ENCODE measurements at places on chromosomes 12 and 14. TPM values are rescaled to one million over a fixed set of nuclear protein-coding genes. Genes with fewer than 3 reads are reported as not detected.

DNA sequence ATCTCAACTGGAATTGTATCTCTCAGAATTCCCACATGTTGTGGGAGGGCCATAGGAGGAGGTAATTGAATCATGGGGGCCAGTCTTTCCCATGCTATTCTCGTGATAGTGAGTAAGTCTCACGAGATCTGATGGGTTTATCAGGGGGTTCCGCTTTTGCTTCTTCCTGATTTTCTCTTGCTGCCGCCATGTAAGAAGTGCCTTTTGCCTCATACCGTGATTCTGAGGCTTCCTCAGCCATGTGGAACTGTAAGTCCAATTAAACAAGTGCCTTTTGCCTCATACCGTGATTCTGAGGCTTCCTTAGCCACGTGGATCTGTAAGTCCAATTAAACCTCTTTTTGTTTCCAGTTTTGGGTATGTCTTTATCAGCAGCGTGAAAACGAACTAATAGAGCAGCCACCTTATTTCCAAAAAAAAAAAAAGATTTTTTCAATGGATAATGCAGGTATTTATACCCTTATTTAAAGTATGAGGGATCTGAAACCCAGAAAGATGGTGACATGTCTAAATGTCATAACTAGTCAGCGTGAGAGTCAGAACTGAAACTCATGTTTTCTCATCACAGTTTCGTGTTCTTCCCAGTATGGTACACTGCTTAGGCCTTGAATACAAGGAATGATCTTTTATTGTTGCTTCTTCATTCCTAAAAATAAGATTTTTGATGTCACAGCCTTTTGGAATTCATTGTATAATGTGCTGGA lies 89.6 kb downstream of the ERC1 start:
- DNase-seq: no peak

DNA sequence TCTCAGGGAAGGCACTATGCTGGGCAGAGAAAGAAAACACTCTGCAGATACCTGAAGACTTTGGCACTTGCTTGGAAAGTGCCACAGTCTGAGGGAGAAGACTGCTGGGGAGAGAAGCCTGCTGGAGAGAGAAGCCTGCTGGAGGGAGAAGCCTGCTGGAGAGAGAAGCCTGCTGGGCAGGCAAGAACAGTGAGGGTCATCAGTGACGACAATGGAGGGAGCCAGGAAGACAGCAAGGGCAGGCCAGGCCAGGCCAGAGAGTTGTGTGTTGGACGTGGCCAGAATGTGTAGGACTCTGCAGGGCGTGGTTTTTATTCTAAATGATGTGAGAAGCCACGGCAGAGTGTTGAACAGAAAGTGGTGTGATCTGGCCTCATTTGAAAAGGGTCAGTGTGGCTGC lies 185.3 kb upstream of the ABCD2 start:
- DNase-seq: no peak

- no peak for DNase-seq
Observed at GRCh38 chr12:70467918-70468733, 102.0 kb downstream of the KCNMB4 start.

DNA sequence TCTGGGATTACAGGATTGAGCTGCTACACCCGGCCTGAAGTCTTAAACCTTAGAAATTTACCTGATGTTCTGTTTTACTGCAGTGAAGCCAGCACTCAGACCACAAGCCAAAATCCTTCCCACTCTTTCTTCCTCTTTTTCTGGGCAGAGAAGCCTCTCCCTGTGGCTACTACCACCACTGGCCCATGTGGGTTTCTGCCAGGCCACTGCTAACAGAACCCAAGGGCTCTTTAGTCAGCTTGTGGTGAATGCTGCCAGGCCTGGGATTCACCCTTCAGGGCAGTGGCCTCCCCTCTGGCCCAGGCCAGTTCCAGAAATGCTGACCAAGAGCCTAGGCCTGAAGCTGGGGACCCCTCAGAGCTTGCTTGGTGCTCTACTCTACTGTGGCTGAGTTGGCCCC lies 35.3 kb downstream of the GAS2L3 start:
- no peak for DNase-seq

DNA sequence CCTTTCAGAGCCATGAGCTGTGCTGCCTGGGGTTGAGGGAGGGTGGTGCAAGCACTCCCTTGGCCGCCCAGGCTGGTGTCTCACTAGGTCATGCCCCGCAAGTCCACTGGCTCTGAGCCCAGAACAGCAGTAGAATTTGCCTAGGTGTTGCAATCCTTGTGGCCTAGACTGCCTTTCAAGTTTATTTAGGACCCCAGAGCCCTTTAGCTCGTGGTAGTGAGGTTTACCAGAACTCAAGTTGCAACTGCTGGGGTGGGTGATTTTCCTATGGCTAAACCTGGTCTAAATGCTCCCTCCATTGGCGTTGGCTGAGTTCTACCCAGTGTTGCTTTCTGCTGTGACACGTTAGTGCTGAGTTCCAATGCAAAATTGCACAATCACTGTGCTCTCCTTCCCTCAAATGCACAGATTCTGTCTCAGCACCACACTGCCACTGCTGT lies 287.2 kb downstream of the BCAT1 start:
- DNase-seq: no peak

CLECL1 gene
- total RNA-seq: not detected

CHGA gene
- 39.5 TPM for total RNA-seq

LGR5 gene
- under 0.01 TPM for total RNA-seq

Data from frontal cortex (tissue), 4 donors.